ENCODE measurements at places on chromosomes 1 and 21.

- DNase-seq, result no peak
Measured at GRCh38 chr1:207822124-207822601, 70.3 kb downstream of the CD46 start.

DNA sequence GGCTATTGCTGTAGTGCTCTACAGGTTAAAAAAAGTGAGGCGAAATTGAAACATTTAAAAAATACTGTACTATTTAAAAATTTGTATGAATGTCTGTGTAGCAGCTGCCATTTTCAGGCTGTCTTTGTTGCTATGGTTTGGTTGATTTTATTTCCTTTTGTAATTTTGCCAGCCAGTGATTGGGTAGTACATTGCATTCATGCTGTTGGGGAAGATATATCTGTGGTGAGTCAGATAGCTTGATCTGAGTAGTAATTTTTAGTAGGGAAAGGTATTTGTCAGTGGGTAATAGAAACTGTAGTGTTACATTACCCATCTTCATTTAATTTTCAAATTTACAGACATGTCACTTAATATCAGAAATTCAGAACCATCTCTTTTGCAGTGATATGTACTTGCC, 15.0 kb downstream of the NFIA start:
- no peak for DNase-seq

DNA sequence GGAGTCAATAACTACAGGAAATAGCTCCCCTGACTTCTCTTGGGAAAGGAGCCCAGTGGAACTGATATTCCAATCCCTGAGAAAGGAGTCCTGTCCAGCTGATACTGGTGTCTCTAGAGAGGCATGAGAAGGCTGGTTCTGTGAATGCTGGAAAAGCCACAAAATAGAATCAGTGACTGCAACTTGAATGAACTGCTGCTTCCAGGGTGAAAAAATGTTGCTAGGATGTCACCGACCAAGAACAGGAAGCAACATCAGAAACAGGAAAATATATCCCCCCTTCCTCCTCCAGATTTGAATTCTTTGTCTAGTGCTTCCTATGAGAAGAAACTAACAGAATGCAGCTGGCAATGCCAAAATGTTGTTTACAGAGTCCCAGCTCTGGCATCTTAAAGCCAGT, 269.3 kb upstream of the LYPLAL1 start:
- no peak for DNase-seq

- no peak for DNase-seq
Measured at GRCh38 chr21:39364949-39365348, 16.1 kb upstream of the HMGN1 start.

- no peak for DNase-seq
Measured at GRCh38 chr21:41614511-41614910, 106.6 kb upstream of the TMPRSS2 start.

DNA sequence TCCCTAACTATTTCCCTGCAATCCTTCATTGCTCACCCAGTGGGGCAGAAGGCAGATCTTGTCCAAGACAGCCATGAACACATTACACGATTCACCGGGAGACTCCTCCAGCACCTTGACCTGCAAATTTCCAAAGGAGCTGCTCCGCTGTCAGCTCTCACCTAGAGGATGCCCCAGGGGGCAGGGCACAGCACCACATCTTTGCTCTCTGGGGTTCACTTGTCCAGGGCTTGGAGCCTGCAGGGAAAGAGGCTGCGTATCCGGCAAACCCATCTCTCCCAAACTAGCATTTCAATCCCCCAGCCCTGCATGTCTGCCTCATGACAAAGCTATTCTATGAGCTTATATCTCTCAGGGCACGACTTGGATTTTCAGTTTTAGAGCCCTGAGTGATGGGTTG, 35.1 kb upstream of the OLIG2 start:
- DNase-seq, result no peak

- DNase-seq, result peak; percentile 24
Measured at GRCh38 chr1:164659621-164660411, 100.8 kb downstream of the PBX1 start.

DNA sequence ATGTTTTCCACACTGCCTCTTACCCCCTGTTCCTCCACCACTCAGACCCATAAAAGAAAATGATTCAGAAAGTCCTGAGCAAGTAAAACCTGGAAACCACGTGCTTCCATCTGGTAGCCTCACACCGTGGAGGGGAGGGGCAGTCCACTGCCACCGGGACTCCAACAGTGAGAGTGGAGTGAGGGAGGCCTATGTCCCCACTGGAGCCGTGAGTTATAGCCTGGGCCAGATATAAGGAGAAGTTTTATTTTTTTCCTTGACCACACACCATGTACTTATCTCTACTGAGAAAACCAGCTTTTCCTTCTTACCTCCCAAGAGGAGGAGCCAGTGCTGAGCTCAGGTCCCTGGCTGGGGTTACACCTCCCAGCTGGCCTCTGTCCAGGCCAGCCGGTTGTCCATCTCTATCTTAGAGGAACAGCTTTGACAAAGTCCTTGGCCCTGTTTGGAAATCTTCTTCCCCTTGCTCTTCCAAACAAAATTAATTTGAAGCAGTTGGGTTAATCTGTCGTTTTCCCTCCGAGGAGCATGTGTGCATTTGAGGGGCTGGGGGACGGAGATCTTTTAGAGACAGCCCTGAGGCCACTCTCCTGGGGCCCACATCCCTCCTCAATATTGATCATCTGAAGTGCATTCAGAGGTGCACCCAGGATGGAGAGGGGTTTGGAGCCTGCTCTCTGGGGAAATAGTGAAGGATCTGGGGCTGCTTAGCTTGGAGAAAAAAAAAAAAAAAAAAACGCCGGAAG, 49.1 kb upstream of the SERBP1 start:
- no peak for DNase-seq

- no peak for DNase-seq
Measured at GRCh38 chr1:181222972-181223505, 134.5 kb downstream of the IER5 start.

DNA sequence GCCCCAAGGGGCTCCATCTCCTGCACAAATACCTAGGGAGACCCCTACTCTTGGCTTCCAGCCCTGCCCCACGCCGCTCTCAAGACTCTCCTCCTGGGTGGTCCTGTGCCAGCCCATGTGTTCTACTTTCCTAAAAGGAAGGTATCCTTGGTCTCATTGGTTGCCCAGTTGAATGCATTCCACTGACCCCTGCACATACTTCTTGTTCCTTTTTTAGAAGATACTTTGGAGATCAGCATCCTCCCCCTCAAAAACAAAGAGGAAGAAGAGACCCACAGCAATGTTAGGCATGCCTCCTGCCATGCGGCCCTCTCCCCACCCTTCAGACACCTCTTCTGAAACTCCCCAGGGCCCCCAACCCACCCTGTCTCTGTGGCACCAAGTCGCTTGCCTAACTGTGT, 4.1 kb downstream of the SLAMF9 start:
- no peak for DNase-seq

DNA sequence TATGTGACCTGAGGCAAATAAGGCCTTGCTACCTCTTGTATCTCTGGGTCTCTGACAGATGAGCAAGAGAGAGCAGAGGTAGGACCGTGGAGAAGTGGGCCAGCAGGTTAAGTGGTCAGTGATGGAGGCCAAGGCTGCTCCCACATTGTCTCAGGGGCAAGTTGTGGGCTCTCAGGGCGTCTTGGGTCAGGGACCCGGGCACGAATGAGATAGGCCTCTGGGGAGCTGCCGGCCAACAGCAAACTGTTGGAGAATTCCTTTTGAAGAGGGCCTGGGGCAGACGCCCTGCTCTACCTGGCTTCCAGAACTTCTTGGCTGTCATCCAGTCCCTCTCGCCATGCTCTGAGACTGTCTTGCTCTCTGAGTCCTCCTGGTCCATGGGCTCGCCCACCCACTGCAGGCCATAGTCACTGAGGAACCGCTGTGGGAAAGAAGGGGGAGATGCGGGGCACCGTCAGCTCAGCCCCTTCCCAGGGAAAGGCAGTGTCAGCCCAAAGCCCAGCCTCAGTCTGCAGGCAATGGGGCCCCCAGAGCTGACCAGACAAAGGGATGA, 12.4 kb downstream of the UBXN11 start:
- no peak for DNase-seq

- no peak for DNase-seq
Measured at GRCh38 chr1:52209429-52209828, 67.5 kb downstream of the ZFYVE9 start.

DNA sequence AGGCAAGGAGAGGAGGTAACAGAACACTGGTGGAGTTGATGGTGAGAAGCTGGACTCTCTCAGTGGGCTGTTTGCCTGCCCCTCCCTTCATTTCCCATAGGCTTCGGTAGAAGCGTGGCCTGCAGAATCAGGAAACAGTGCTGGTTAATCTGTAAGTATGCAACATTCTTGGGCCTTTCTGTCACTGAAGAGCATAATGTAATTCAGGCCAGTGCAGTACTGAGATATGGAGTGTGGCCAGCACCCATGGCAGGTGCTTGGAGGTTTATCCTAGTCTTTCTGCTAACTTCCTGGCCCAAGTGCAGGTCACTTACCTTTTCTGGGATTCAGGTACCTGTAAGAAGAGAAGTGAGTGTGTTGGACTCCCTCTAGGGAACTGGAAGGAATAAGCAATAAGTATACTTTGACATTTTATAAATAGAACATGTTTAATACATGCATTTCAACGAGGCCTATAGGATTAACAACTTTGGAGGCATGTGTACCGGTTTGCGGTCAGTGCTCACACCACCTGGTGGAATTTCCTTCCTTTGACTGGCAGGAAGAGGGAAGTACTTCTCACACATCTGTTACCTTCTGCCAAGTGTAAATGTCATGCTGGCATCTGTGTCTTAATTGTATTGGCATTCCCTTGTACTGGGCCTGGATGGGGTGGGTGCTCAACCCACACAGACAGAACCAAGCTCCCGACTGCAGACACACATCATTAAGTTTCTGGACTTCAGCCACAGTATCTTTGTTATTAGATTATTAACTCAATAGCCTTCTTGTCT, 105.5 kb downstream of the KIF26B start:
- no peak for DNase-seq

DNA sequence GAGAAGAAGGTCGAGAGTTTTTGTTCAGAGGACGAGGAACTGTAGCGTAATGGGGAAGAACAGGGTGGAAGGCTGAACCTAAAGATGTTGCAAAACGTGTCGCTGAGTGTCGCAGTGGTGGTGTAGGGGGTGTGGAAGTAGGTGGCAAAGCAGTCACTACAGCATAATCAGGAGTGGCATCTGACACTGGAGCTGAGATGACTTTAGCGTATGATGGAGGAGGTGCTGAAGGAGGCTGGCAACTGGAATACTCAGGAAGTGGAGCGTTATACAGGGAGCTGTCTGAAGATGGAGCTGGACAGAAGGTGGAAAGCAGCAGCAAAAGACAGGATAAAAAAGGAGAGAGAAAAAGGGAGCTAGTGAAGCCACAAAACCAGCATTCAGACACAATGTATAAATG, 89.9 kb upstream of the LBR start:
- DNase-seq, result peak; percentile 56

DNA sequence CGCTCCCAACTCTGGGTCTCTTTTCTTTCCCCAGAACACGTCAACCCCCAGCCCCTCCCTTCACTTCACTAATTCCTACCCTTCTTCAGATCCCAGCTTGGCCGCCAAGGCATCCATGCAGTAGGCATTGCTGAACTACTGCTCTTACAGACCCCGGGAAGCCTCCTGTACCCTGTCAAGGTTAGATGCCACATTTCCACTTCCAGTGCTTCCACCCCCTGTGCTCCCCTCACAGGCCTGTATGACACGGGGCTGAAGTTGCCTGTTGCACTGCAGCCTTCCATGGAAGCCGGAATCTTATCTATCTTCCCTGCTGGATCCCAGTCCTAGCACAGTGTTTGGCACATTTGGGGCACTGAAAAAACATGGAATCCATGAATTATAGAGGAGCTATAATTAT, 99.0 kb upstream of the SOD1 start:
- no peak for DNase-seq

GRCh38 chr1:31715087-31715872, 11.5 kb upstream of the COL16A1 start:
- peak; percentile 76 for DNase-seq

All from C1 segment of cervical spinal cord (tissue), 14 donors.